Activated CD4-positive, alpha-beta T cell treated with anti-CD3 and anti-CD28 coated beads, Interleukin-2, amount 10 ng/mL, durations not matched to agents 7 days and 5 days (primary cell): ENCODE measurements at places on chromosomes 5 and 9.

GRCh38 chr5:153485641-153486040, 4.8 kb upstream of the GRIA1 start:
- no peak overlapping the region for H3K27ac ChIP-seq
- no peak for DNase-seq
- no peaks in the 10 kb centered on the region for H3K36me3 ChIP-seq
- no peak overlapping the region for H3K4me3 ChIP-seq
- no peaks in the 10 kb centered on the region for H3K4me1 ChIP-seq

GRCh38 chr9:6645355-6646292, at the start of gene GLDC:
GLDC (minus strand) TSS chr9:6645729; CDS start chr9:6645499, 230 bp downstream.
- peak; percentile 51 for DNase-seq
- peaks cover 66% of the 10 kb centered on the region for H3K27me3 ChIP-seq
- H3K4me3 ChIP-seq: peak within 1 kb of the TSS; percentile 67
- H3K27ac ChIP-seq: no peak within 1 kb of the TSS

DNA sequence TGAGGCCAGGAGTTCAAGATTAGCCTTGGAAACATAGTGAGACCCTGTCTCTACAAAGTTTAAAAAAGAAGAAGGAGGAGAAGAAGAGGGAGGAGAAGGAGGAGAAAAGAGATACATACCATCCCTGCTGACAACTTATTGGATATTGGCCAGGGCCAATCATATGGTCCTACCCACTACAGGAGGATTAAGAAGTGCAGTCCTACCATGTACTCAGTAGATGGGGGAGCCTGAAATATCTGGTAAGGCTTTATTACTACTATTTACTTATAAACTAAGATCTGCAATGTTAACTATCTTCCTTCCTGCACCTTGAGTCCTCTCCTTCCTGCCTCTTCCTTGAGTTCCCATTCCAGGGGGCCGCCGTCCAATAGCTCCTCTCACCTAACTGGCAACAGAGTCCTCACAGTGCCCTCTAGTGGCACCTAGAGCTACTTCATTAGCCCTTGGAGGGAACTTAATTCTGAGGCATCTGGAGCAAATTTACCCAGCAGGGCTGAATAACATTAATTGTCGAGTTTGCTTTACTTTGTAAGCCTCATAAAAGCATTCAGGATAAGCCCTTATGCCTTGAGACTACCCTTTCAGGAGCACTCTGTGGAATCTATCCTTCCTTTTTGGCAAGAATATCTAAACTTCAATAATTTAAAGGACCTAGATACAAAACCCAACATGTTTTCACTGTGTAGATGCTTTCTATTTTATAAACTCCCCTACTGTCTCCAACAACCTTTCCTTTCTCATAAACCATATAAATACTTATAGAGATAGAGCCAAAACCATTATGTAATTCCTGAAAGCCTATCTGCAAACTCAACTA, 39.1 kb upstream of the RANBP6 start:
- peaks cover 9% of the 10 kb centered on the region for H3K4me1 ChIP-seq
- DNase-seq: peak; percentile 72
- no peak overlapping the region for H3K27ac ChIP-seq
- peaks cover 8% of the 10 kb centered on the region for H3K27me3 ChIP-seq

- no peaks in the 10 kb centered on the region for H3K27me3 ChIP-seq
- peaks cover 15% of the 10 kb centered on the region for H3K4me1 ChIP-seq
- no peak overlapping the region for H3K27ac ChIP-seq
- no peaks in the 10 kb centered on the region for H3K36me3 ChIP-seq
- H3K4me3 ChIP-seq: no peak overlapping the region
- DNase-seq: no peak
These were observed 107.5 kb downstream of the RGS3 start for GRCh38 chr9:113570749-113571711.

DNA sequence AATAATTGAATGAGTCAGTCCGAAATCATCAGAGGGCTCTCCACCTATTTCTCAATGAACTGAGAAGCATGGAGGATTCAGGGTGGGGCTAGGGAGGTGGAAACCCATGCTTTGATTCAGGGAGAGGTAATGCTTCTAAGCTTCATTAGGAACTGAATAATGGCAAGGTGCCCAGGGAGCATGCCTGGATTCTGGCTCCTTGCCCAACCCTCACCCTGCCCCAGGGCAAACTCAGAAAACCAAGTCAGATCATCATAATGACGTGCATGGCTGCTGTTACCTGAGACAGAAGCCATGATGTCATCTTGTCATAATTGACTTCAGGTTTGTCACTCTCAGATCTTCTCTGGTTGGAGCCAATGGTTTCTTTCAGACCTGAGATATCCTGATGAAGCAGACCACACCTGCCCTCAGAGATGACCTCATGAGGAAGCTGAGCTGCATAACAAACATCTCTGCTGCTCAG, 199.6 kb downstream of the SYK start:
- peaks cover 2% of the 10 kb centered on the region for H3K36me3 ChIP-seq
- no peak for DNase-seq
- H3K27ac ChIP-seq: no peak overlapping the region
- H3K27me3 ChIP-seq: peaks cover 3% of the 10 kb centered on the region
- H3K4me3 ChIP-seq: no peak overlapping the region

GRCh38 chr5:38528162-38528703, 28.2 kb downstream of the LIFR start:
- H3K27ac ChIP-seq: no peak overlapping the region
- H3K36me3 ChIP-seq: no peaks in the 10 kb centered on the region
- no peak overlapping the region for H3K4me3 ChIP-seq
- H3K4me1 ChIP-seq: peaks cover 2% of the 10 kb centered on the region

DNA sequence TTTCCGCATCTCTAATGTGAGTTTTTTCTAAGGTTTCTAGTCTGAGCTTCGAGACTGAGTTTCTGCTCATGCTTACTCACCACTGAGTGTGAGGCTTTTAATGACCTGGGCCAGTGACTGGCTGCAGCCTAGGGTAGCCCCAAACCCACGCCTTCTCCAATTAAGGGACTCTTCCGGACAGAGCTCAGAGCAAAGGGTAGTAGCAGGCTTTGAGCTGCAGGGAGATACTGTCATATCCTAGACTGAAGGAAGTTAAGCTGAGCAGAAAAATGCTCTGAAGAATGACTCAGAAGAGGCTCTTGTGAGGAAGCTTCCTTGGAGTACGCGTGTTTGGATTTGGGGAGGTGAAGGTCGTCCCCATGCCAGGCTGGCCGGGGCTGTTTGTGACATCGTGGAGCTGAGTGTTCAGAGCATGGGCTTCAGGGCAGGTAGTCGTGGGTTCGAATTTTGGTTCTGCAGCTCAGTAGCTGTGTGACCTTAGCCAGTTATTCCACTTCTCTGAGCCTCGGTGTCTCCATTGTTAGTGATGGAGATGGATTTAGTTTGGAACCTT, 3.5 kb downstream of the USP20 start:
- H3K27me3 ChIP-seq: no peaks in the 10 kb centered on the region
- H3K4me1 ChIP-seq: peaks cover 68% of the 10 kb centered on the region
- DNase-seq: peak; percentile 39
- peaks cover 53% of the 10 kb centered on the region for H3K36me3 ChIP-seq

DNA sequence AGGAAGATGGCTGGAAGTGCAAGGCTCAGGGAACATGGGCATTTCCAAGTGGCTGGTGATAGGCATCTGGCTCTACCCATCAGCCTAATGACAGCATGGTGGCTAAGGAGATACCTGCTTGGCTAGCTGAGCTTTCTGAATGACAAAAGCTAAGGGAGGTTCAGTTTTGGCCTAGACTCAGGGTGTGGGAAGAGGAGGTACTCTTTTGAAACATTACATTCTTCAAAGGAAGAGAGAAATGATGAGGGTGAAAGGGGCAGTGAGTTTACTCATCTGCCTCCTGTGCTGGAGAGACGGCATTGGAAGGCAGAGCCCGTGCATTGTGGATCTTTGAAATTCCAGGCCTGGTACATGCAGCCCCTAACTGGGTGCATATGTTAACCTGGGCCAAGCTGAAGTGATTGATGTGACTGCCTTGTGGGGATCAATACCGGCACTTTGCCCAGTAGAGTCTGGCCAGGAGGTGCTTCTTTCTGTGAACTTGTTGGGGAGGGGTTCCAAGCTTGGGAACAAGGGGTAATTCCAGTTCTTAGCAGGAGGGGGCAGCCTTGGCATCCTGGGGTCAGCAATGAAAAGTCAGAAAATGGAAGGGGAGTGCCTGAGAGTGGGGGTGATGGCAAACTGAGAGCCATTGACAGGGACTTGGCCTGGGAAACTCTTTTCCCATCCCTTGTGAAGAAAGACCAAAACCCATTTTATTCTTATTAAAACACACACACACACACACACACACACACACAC, 108.6 kb downstream of the ACER2 start:
- no peaks in the 10 kb centered on the region for H3K36me3 ChIP-seq
- peaks cover 2% of the 10 kb centered on the region for H3K27me3 ChIP-seq
- DNase-seq: no peak
- peaks cover 17% of the 10 kb centered on the region for H3K4me1 ChIP-seq
- H3K27ac ChIP-seq: no peak overlapping the region

DNA sequence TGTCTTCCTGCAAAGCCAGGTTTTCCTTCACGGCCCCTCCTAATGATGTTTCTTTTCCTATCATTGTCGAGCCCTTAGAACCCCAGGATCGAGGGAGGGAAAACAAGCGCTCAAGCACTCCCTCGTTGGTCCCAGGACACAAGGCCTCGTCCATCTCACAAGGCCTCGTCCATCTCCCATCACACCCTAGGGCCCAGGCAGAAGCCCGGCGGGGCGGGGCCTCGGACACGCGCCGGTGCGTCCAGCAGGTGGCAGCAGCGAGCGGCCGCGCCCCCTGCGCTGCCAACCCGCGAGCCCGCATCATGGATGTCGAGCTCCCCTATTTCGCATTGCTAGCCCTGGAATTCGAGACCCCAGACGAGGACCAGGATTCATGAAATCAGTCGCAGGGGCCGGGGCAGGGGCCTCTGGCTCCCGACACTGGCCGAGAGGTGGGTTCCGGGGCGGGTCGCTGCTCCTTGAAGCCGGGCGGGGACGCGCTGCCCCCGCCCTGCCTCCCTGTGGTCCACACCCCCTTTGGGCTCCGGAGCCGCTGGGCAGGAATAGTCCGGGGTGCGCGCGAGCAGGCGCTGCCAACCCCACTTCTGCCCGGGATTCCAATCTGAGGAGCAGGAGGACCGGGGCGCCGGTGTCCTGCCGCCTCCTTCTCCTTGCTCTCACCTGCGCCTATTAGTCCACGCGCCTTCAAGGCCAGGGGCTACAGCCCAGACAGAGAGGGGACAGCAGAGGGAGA, at the start of gene ABLIM3:
ABLIM3 (plus strand) TSS at position 270 of the 733 bp plus-strand sequence. CDS start 603 bp downstream, outside the sequence.
- peaks cover 24% of the 10 kb centered on the region for H3K27me3 ChIP-seq
- DNase-seq: peak; percentile 58
- H3K27ac ChIP-seq: no peak within 1 kb of the TSS
- no peaks in the 10 kb centered on the region for H3K36me3 ChIP-seq
- H3K4me1 ChIP-seq: no peaks in the 10 kb centered on the region

DNA sequence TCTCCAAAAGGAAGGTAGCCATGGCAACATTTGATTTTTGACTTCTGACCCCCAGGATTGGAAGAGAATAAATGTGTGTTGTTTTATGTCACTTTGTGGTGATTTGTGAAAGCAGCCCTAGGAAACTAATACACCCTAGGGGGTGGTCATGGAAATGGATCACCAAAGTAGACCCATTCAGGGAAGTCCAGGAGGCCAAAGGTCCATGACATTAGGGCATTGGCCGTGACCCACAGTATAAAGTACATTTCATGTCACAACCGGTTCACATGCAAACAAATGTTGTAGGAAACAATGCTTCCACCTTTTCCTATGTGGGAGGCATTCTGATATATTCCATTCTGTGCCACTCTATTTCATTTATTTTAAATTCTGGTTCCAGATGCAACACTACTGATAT, 128.4 kb downstream of the ADAMTS12 start:
- no peak overlapping the region for H3K4me3 ChIP-seq
- H3K27me3 ChIP-seq: peaks cover 8% of the 10 kb centered on the region
- no peak for DNase-seq
- no peaks in the 10 kb centered on the region for H3K36me3 ChIP-seq
- no peak overlapping the region for H3K27ac ChIP-seq

DNA sequence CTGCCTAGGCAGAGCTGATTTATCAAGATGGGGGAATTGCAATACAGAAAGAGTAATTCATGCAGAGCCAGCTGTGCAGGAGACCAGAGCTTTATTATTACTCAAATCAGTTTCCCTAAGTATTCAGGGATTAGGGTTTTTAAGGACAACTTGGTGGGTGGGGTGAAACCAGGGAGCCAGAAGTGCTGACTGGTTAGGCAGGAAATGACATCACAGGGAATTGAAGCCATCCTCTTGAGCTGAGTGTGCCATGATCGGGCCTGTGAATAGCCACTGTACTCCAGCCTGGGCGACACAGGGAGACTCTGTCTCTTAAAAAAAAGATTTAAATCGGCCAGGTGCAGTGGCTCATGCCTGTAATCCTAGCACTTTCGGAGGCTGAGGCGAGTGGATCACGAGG, 45.3 kb upstream of the CDK5RAP2 start:
- H3K27me3 ChIP-seq: no peaks in the 10 kb centered on the region
- peaks cover 3% of the 10 kb centered on the region for H3K36me3 ChIP-seq
- H3K27ac ChIP-seq: no peak overlapping the region
- peaks cover 7% of the 10 kb centered on the region for H3K4me1 ChIP-seq

DNA sequence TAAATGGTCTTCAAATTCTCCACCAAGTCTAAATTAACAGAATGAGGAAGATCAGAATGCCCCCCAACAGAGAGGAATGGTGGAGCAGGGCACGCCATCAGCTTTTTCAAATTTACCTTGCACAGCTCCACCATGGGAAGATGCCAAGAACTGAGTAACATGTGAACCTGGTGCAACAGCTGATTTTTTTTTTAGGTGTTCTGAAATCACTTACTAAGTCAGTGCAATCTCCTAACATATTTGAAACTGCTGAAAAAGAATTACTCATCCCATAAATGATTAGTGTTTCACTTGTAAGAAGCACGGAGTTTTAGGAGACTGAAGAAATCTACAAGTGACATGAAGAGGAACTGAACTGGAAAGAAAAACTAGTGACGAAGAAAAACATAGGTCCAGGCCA, 5.1 kb downstream of the TMEM245 start:
- no peak for DNase-seq
- no peaks in the 10 kb centered on the region for H3K27me3 ChIP-seq
- H3K4me1 ChIP-seq: peaks cover 68% of the 10 kb centered on the region

DNA sequence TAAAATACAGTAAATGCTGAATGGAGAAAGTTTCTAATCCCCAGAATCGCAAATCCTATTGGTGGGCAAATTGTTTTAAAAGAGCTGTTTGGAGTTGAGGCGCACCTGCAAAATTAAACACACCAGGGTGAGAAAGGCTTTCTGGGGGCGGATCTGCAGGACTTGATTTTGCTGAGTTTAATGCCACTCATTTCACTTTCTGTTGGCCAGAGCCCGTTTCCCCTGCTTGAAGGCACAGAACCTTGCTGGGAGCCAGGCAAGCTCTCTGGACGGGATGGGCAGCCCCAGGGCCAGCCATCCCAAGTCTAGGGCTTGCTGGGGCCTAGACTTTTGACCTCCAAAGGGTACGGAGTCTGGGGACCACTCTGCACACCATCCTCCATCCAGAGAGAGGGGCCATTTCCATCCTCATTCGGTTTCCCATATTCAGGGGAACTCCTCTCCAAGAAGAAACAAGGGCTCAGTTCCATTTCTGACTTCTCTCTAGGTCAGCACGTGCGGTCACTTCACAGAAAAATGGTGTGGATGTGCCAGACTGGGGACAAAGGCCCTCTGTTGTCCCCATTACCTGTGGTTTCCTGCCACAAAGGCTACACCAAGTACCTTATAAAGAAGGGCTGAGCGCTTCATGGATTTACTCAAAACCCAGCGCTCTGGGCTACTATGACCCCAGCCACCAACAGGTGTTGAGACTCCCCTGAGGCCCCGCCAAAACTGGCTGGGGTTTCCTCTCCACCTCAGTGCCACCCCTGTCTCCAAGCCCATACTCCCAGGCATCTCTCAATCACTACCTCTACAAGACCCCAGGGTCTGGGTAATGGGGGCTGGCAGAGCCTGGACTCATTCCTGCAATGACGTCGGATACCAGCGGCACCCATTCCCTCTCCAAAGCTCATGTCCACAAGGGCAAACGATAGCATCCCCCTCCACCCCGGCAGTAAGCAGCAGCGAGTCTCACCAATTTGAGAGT, 170.0 kb downstream of the AUH start:
- DNase-seq: no peak
- H3K4me1 ChIP-seq: peaks cover 69% of the 10 kb centered on the region
